ENCODE measurements at places on chromosomes 2 and 18.

DNA sequence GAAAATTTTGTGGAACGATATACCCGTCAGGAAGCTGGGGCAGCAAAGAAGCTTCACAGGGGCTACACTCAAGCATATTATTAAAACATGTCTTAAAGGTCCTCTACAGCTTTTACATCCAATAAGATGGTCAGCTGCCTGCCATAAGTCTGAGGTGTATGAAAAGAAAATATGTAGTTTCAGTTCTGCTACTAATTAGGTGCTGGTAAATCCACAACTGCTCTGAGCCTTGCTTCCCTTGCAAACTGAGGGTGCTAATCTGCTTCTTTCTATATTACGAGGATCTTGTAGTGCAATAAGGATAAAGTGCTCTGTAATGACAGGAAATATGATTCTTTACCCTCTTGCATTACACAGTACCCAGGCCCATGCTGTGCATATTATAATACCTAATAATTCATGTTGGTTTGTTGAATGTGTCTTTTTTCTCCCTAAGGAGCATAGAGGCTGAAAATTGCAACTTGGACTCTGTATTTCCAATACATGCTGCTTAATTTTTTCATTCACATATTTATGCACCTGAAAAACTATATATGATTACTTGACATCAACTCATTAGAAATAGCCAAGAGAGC is 14.5 kb upstream of the SLC8A1 start:
- peak; percentile 64 for DNase-seq

DNA sequence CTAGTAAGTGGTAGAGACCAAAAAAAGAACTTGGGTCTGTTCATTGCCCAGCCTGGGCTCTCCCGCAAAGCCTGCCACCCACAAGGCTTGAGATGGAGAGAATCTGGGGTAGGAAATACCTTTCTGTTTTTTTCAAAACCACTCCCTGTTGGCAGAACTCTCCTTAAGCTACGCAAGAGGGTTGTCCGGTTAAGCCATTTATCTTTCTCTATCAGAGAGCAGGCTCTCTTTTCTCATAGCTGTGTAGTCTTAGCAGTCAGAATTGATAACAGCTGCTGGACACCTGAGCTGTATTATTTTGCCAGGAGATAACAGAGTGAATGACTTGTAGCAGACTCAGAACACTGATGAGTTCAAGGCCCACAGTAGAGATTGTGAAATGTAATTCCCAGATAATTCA is 1088.1 kb downstream of the TSN start:
- DNase-seq: no peak

DNA sequence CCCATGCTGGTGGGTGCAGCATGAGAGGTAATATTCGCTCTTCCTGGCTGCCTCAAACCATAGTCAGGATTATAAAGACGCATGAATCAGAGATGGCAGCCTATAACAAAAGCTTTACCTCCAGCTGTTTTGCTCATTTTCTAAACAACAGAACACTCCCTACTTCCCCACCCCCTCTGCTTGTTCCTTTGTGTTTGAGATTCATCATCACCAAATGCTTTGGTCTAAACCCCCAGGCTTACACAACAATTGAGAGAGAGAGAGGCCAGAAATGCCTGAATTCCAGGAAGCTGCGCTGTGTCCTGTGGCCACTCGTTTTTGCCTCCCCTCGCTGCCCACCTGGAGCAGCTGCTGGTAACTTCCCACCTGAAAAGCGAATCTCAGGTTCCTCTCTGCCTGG is 78.8 kb upstream of the CAPN13 start:
- DNase-seq: peak; percentile 5

DNA sequence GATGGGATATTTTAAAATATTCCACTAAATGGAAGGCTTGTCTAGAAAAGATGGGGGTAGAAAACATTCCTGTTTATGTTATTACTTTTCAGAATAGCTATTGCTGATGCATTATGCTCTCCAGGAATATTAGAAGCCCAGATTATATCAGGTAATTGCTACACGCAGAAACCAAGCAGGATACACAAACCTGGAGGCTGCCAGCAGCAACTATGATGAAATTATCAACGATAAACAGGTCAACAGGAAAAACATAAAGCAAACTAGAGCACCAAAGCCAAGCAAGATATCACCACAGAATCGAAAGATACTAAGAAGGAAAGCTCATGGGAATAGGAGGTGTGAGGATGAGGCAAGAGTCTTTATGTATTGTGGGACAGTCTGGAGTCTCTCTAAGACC is 113.2 kb upstream of the SPATS2L start:
- DNase-seq: no peak

GRCh38 chr18:1658908-1659566 is 754.4 kb downstream of the ADCYAP1 start:
- peak; percentile 22 for DNase-seq
